ENCODE measurements at places on chromosomes 7 and 10. TPM values are rescaled to one million over a fixed set of nuclear protein-coding genes. Genes with fewer than 3 reads are reported as not detected.
A peak's percentile ranks its signal among the peaks of the same experiment; 100 is the strongest.

- DNase-seq: no peak
These were observed 11.8 kb downstream of the TOMM7 start for GRCh38 chr7:22810843-22811242.

DNA sequence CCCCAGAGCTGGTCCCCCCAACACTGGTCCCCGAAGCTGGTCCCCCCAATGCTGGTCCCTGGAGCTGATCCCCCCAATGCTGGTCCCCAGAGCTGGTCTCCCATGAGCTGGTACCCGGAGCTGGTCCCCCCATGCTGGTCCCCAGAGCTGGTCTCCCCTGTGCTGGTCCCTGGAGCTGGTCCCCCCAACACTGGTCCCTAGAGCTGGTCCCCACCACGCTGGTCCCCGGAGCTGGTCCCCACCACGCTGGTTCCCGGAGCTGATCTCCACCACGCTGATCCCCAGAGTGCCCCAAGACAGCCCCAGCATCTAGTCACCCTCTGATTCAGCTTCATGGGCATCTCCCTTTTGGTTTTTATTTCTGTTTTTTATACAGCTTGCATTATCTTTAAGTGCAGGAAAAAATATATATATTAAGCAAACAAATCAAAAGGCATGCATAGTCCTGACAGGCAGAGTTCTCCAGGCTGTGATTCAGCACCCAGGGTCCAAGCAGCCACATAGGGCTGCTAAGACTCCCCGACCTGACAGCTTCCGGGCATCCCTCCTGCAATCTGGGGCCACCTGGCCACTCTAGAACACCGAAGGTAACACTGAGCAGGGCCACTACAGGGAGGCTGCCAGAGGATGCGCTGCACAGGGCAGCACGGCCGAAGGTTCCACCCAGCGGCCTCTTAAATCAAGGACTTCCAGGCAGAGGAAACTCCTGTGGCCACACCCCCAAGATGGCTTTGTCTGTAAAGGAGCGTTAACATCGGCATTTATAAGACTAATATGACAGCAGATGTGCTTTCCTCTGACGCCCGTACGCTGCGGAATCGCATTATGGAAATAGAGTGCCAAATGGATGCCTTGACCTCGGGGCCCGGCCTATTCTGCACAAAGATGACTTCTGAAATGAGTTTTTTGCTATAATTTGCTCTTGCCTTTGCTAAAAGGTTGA, 215.0 kb downstream of the PTPRN2 start:
- DNase-seq: no peak

DNA sequence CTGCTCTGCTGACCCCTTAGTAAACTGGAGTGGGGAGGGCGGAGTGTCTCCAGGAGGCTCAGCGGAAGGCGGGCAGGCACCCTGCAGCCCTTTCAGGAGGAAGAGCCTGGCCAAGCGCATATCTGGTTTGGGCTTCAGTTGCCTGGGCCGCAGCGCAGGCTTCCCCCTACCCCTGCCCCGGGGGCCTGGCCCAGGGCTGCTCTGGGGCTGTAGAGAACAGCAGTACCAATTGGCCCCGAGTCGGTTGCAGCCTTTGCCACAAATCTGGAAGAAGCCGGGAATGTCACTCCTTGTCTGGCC, 28.1 kb upstream of the JAKMIP3 start:
- DNase-seq: no peak

- DNase-seq: no peak
These were observed 106.1 kb upstream of the LRRTM3 start for GRCh38 chr10:66819691-66820090.

- DNase-seq: no peak
These were observed 31.5 kb downstream of the NRF1 start for GRCh38 chr7:129642871-129643549.

DNA sequence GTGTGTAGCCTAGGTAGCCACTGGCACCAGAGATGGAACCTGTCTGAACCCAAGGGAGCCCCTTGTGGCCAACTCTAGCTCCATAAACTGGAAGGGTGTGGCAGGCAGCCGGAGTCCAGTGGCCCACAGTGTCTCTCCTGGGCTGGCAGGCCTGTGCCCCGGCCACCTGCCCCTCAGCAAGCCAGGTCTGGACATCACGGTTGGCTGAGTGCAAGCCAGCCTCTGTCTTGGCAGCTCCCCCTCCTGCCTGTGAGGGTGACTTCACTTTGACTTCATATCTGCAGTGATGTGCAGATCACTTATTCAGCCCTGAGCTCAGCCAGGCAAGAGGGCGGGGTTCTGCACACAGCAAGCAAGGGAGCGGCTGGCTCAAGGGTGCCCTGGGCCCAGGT, 1.3 kb upstream of the RET start:
- DNase-seq: no peak

DNA sequence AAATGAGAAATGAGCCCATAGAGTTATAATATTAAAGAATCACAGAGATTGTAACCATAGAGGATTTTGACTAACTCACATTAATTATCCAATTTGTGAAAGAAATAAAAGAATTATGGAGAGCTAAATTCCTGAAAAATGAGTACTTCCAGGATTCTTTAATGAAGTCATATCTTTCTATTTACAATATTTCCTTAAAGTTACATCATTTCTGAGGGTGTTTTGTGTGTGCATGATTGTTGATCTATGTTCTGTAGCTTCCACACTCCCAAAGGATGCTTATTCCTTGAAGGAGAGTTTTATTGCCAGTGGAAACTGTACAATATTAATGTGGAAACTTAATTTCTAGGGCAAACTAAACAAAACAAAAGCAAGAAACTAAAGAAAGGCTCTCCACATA, 299.6 kb downstream of the MDFIC start:
- DNase-seq: no peak

DNA sequence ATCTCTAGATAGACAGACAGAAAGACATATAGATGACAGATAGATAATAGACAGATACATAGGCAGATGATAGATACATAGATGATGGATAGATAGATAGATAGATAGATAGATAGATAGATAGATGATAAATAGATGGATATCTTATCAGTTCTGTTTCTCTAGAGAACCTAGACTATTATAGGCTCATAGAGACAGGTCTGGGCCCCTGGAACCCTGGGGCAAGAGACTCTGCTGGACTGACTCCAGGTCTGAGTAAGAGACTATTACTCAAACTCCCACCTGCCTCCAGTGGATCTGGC, 58.3 kb downstream of the FRMPD2 start:
- no peak for DNase-seq

DNA sequence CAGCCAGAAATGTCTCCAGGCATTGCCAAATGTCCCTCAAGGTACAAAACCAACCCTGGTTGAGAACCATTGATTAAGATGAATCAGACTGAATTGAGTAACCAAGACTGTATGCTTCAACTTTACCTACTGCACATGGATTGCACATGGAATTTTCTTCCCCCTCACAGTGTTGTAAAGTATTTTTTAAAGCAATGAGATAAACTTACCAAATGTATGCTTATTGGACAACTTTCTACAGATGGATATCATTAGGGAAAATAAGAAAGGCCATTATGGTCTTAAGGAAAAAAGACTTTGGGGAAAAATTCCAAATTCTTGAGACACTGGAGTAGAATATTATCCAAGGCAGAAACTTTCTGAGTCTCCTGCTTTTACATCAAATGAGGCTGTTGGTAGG, 20.9 kb upstream of the MTPN start:
- DNase-seq: no peak

DNA sequence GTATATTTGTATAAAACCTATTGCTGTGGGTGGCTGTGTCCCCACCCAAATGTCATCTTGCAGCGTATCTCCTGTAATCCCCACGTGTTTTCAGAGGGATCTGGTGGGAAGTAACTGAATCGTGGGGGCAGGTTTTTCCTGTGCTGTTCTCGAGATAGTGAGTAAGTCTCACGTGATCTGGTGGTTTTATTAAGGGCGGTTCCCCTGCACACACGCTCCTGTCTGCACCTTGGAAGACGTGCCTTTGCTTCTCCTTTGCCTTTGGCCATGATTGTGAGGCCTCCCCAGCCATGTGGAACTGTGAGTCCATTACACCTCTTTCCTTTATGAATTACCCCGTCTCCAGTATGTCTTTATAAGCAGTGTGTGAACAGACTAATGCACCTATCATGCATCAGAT, 97.6 kb downstream of the DYNC2I1 start:
- DNase-seq: no peak

- DNase-seq: no peak
These were observed 285.9 kb upstream of the FZD8 start for GRCh38 chr10:35927990-35928488.

DNA sequence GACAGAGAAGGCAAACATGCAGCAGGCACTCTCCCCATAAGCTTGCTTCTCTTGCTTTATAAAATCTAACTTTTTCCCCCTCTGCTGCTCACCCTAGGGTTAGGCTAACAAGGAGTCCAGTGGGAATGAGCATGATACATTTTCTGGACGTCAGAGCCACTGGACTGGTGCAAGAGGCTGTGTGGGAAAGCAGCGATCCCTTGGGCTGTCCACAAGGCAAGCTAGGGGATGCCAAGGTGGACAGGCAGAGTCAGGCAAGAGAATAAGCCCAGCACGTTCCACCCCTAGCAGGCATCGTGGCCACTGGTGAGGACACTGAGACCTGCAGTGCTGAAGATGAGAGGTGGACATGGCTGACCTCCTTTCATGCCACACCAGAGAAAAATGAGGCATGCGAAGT, 290.9 kb upstream of the ZMIZ1 start:
- no peak for DNase-seq

DNA sequence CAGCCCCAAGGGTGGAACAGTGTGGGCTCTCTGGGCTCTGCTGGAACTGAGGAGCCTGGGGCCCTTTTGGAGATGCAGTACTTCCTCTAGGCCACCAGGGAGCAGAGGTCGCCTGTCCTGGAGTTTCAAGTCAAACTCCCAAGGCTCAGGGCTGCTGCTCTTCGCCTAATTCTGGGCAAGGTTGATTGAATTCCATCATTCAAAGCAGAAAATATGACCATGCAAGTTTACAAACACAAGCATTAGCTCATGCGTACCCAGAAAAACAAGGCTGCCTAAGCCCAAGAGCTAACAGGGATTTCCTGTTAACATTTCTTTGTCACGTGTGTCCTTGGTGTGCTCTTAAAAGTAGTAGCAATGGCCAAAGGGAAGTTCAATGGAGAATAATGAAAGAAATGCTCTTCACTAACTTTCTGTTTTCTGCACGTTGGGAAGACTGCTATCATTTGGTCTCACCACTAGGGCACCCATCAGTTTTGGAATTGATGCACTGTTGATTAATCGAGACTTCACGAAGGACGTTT, 20.1 kb downstream of the LDB3 start:
- peak; percentile 85 for DNase-seq

The FFAR4 gene
- 0.99 TPM for total RNA-seq

The RBP4 gene
- total RNA-seq: not detected

The SAMD9L gene
- 5.3 TPM for total RNA-seq

The TRPV5 gene
- total RNA-seq: not detected

The TRPV6 gene
- not detected for total RNA-seq

The LIPJ gene
- not detected for total RNA-seq

The TAS2R4 gene
- total RNA-seq: 1.4 TPM

The CHRM2 gene
- total RNA-seq: 99.9 TPM

Data from sigmoid colon (tissue), 7 donors.